CD4-positive, alpha-beta T cell treated with Interleukin-4 for 4 hours (primary cell): ENCODE measurements at places on chromosomes 7 and 10.
A peak's percentile ranks its signal among the peaks of the same experiment; 100 is the strongest.

DNA sequence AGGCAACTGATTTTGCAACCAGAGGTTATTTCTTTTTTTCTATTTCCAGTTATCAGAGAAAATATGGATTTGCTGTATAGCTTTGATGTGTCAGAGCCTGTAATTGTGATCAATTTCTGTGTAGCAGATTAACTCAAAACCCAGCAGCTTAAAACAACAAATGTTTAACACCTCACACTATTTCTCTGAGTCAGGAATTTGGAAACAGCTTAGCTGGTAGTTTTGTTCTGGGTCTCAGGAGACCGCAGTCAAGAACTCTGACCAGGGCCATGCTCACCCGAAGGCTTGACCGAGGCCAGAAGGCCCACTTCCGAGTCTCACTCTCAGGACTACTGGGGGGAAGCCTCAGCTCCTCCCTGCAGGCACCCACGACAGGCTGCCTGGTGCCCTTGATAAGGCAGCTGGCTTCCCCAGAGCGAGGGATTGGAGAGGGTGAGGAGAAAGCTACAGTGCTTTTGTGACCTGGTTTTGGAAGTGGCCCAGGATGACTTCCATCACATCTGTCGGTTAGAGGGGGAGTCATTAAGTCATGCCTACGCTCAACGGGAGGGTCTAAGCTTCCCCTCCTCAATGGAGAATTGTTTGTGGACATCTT lies 105.7 kb upstream of the SHH start:
- no peak for DNase-seq

DNA sequence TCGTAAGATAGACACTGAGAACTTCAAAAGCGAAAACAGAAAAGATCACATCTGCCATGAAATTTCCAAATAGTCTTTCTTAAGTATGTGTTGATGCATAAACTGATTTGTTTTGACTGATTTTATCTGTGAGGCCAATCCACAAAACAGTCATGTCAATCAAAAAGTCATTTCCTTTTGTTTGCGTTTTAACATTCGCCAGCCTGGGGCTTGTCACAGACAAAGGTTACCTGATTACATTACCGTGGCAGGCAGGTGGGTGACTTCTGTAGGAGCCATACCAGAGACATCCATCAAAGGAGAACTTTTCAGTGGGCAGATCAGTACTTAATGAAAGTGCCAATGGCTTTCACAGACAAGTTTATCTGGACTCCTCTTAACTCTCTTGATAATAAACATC lies 45.5 kb upstream of the BET1 start:
- DNase-seq = no peak

GRCh38 chr10:110207011-110207804 lies at the start of gene MXI1:
Gene MXI1, plus strand, starts transcription at chr10:110207605. Its CDS starts 204 bp downstream, at chr10:110207809.
- peak; percentile 53 for DNase-seq

DNA sequence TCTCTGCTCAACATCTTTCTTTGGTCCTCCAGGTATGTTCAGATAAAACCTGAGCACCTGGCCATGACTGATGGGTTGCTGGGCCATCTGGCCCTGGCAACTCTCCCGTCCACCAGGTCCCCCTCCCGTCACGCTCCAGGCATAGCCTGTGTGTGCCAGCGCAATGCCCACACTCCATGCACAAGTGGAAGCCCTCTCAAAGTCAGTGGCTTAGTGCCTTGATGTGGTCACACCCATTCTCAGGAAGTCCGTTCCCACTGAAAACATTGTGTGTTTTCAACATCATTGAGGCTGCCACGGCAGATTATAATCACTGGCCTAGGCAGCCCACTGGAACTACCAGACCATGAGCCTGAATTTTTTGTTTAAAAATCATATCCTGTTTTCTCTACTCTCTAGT lies 170.6 kb upstream of the LANCL2 start:
- no peak for DNase-seq

GRCh38 chr7:136293841-136294391 lies 316.8 kb upstream of the MTPN start:
- no peak for DNase-seq

GRCh38 chr10:103451091-103451813 lies 918 bp downstream of the CALHM2 start:
- DNase-seq = peak; percentile 56

GRCh38 chr7:28685644-28686417 lies 272.3 kb downstream of the TRIL start:
- peak; percentile 16 for DNase-seq

- DNase-seq = no peak
Measured at GRCh38 chr10:85067955-85068354, 739.6 kb downstream of the CCSER2 start.

GRCh38 chr7:3922175-3922635 lies 621.2 kb downstream of the SDK1 start:
- no peak for DNase-seq

DNA sequence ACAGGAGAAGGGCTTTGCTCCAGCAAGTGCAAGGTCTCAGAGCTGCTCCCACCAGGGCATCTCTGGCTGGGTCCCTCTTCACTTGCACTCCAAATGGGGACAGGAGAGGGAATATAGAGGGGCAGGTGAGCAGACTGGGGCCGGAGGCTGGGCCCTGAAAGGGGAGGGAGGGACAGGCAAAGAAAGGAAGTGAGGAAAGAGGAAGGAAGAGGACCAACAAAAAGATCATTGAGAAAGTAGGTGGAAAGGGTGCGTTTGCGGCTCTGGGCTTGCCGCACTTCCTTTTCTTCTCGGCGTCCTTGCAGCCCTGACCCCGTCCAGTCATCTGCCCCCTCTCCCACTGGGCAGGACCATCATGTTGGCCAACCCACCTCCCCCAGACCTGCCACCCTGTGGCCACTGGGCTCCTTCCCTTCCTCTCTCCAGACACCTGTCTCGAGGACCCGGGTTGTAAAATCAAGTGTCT lies 14.0 kb downstream of the ITPRIP start:
- no peak for DNase-seq

- no peak for DNase-seq
Measured at GRCh38 chr7:117230276-117231046, 92.4 kb downstream of the WNT2 start.

DNA sequence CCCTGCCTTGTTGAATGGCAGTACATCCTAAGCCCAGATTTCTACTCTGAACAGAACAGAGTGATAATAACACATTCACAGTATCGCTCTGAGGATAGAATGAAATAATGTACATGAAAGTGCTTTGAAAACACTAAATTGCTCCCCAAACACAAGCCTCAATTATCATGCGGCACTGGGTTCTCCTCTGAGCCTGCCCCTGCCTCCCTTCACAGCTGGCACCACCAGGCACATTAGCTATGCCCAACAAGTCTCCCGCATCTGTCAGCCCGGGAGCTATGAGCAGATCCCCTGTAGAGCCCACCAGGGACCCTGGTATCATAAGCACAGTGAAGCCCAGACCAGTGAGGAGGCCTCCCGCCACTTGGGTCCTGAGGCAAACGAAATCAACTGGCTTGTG lies 405.5 kb downstream of the GRID1 start:
- DNase-seq = no peak

GRCh38 chr10:119359025-119359424 lies 151.7 kb downstream of the GRK5 start:
- DNase-seq = no peak

- no peak for DNase-seq
Measured at GRCh38 chr7:65827366-65827765, 45.5 kb upstream of the VKORC1L1 start.

GRCh38 chr10:115957012-115957399 lies 316.0 kb downstream of the GFRA1 start:
- DNase-seq = no peak
